CD4-positive, alpha-beta T cell treated with Interleukin-4 for 4 hours (primary cell): ENCODE measurements at places on chromosomes 7 and 10.

DNA sequence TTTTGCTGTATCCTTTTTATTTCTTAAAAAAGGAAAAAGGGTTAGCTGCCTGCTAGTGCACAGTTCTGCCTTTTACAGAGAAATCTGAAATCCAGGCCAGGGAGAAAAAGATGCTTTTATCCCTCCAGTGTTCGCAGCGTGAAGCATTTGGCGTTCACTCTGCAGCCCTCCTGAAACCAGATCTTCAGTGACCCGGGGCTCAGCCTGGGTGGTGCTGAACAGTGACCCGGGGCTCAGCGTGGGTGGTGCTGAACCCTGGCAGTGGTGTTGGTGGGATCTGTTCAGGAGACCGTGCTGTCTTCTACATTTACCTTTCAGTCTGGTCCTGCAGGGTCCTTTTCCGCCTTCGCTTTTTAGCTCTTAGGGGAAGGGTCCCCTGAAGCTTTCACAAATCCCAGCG lies 164.7 kb upstream of the KLF6 start:
- DNase-seq: no peak

DNA sequence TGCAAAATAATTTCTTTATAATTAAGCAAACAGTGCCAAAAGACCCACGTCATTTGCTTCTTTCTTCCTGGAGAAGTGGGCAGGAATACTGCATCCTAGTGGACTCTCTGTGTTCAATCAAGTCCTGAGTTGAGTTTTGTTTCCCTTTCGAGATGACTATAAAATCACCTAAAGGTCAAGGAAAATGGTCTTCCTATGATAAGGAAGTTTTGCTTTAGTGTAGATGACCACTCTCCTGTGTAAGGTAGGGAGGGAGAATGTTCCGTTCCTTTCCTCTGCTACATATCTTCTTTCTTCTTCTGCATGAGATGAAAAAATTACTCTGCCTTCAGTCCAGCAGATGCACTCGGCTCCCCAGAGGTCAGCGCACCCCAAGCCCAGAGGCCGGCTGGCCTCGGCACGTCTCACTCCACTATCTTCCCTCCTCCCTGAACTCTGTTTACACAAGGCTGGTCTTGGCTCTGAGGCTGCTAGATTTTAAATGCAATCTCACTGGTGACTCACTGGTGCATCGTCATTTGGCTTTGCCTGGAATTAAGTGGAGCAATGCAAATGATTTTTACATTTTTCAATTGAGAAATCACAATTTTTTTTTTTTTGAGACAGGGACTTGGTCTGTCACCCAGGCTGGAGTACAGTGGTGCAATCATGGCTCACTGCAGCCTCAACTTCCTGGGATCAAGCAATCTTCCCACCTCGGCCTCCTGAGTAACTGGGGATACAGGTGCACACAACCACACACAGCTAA lies 18.6 kb upstream of the VDAC2 start:
- no peak for DNase-seq

DNA sequence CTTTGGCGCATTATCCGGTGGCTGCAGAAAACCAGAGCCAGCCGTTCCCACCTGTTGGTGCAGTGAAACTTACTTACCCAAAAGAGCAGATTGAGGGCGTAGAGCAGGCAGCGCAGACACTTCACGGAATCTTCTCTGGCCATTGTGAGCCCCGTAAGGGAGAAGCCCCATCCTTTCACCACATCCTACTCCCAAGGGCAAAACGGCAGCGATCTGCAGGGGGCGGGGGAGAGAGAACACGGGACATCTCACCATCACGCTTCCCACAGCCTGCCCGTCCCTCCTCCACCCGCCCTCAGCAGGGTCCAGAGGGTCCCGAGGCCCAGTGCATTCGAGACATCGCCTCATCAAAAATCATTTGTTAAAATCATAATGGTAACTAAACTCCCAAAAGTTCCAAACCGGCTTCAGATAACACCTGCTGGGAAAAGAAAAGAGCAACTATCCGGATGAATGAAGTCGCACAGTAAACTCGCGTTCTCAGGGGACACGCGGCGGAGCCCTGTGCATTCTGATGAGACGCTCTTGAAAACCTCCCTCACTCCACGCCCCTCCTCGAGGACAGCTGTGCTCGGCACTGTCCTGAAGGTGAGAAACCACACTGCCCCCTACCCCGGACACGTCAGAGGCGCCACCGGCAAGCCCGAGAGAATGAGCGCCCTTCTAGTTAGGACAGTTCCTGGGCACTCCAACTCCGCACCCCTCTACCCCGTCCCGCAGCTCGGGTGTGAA lies 1.2 kb downstream of the TSPAN12 start:
- DNase-seq: no peak

DNA sequence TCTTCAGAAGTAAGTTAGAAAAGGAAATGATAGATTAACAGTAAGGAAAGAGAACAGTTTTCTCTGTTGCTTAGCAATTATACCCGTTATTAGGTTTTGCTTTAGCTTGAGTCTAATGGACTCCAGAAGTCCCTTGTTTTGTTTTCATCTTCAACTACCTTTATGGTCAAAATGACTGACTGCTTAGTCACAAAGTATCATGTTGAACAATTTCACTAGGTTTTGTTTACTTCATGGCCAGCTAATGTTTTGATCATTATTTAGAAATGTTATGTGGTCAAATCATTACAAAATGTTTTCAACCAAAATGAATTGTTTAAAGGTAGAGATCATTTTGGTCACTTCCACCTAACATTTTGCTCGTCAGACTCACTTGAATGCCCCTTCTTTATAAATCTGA lies 1.9 kb downstream of the UBN2 start:
- no peak for DNase-seq

GRCh38 chr7:133776266-133776665 lies 350.9 kb upstream of the LRGUK start:
- no peak for DNase-seq

DNA sequence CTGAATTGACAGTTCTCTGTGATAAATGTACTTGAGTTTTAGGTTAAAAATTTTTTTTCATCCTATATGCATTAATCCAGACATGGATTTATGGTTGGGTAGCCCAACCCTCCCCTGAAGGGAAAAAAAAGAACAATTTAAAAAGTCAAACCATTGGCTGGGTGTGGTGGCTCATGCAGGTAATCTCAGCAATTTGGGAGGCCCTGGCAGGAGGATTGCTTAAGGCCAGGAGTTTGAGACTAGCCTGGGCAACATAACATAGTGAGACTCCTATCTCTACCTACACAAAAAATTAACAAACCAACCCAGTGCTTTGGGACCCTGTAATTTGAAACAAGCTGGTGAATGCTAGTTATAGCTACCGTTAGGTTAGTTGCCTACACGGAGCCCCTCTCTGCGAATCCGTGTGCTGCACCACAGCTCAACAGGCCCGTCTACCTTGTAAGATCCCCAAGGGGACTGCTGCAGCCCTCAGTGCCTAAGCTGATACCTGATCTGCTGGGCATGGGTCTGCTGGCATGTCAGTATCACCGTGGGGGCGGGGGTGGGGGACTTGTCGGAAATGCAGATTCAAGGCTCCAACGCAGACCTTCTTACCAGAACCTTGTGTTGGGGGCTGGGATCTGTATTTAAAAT lies 32.8 kb downstream of the TSPAN14 start:
- DNase-seq: no peak

GRCh38 chr10:5628451-5629302 lies 37.7 kb downstream of the ASB13 start:
- DNase-seq: no peak

GRCh38 chr10:131134651-131135050 lies 176.9 kb downstream of the TCERG1L start:
- no peak for DNase-seq

DNA sequence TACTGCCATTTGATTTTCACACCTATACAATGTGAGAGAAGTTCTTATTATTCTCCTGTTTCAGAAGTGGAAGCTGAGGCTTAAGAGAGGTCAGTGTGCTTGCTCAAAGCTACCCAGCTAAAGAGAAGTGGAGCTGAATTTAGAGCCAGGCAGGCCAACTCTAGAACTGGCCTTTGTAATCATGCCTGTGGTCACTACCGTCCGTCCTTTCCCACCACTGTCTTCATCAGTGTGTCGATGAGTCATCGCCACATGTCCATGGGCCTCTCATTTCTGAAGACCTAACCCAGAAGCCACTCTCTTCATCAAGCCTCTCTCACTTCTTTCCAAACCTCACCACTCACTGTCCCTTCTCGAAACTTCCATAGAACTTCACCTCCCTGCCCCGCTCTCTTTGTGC lies 237.8 kb downstream of the KIAA1217 start:
- DNase-seq: no peak

- DNase-seq: no peak
These were observed 5.4 kb downstream of the TBATA start for GRCh38 chr10:70779511-70780369.

DNA sequence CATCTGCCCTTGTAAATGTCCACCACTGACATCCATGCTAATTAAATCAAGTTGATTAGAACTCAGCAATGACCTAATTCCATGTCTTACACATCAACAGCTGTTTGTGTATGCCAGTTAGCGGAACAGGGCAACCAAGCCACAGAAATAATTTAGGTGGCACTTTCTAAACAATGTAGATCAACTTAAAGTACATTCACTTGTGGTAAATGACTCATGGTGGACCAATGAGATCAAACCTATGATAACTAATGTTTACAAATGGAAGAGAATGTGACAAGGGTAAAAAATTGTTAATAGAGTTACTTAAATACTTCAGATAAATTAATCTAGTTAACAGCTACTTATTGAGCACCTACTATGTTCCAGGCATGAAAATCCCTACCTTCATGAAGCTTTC lies 63.1 kb upstream of the ICA1 start:
- no peak for DNase-seq

DNA sequence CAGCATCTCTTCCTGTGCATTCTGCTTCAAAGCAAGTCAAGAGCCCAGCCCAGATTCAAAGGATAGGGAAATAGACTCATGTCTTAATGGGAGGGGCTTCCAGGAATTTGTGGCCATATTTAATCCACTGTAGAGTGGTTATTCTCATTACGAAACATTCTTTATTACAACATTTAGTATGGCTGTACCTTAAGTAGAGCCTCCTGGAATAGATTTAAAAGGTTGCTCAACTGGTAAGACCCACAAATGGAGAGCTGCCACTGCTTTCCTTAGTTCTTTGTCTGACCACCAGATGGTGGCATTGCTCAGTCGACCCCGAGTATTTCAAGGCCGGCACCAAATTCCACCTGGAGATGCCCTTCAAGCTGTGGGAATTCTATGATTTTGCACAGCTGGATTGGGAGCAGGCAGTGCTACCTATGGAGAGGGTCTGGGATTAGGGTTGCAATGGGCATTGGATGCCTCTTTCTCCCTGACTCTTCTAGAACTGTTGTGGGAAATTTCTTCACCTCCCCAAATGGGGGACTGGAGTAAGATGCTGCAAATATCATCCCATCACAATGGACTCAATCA lies 102.2 kb downstream of the RBM20 start:
- peak; percentile 57 for DNase-seq

DNA sequence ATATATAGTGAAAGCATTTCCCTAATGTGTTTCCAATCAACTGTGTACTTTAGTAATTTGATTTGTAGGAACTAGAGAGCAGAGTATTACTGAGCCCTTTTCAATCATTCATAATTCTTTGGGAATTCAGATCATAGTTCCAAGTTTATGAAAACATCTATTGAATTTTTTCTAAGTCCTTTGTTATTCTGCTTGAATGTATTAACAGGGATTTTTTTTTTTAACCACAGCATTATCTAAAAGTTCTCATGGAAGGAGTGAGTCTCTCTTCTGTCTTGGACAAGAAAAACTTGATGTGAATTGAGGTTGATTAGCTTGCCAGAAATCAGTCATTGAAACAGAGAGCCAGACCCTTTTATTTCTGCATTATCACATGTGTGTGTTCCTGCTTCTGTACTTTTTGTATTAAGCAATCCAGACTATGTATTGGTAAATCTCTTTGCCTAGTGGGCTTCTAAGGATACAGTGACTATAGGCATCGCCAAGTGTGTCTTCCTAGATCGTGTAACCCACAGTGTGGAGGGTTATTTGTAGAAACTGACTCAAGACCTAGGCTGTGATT lies 59.9 kb downstream of the BMPER start:
- DNase-seq: no peak

GRCh38 chr10:84844461-84844860 lies 516.1 kb downstream of the CCSER2 start:
- DNase-seq: no peak

GRCh38 chr7:50664937-50665336 lies 99.7 kb upstream of the DDC start:
- no peak for DNase-seq

DNA sequence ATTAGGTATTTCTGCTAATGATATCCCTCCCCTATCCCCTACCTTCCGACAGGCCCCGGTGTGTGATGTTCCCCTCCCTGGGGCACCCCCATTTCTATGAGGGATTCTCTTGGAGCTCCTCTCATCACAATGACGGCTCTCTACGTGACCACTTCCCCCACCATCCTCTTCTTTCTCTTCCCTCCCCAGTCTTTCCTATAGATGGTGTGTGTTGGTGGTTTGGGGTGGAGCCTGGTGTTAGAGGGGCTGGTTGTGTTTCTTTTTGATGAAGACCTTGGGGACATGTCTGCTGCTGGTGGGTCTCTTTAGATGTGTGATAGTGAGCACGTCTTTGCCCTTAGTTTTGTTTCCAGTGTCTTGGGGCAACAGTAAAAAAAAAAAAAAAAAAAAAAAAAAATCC lies 28.6 kb downstream of the RPS24 start:
- no peak for DNase-seq

DNA sequence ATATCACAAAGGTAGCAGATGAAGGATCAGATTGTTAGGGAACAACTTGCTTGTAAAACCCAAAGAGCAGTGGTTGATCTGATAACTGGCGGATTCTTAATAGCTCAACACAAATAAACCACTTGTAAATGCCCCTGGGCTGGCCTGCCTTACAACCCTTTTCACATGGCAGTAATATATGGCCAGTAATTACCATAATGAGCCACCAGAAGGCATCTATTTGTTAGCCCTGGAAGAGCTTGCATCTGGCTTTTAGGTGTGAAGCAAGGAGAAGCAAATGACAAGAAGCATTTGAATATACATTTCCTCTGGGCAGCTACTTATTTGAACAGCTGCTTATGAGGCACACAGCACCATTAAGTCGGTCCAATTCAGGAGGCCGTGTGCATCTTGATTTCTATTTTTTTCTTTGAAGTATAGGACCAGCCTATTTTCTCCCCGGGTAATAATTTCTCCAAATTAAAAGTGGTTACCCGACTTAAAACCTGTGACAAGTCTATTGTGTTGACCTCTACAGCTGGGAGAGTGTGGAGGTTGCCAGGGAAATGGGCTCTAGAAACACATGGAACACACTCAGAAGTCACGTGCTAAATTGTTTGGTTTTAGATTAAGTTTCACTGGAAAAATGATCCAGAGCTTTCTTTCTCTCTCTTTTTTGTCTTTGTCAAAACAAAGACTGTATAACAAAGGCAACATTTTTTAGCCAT lies 113.4 kb downstream of the SEM1 start:
- no peak for DNase-seq

DNA sequence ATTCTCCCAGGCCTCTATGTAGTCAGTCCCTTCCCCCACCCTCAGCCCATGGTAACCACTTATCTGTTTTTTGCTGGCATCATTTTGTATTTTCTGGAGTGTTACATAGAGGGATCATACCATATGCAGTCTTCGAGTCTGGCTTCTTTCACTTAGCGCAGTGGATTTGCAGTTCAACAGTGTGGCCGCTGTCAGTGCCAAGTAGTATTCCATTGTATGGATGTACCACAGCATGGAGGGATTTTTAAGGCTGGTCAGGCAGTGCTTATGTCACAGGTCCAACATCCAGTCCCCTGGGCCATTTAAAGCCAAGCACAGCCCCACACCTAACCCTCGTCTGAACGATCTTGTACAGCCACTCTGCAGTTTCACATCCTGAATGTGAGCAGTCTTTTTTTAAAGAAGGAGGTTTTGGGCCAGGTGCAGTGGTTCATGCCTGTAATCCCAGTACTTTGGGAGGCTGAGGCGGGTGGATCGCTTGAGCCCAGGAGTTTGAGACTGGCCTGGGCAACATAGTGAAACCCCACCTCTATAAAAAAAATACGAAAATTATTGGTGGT lies 121.8 kb downstream of the CUX1 start:
- no peak for DNase-seq
